Chondrocyte (in vitro differentiated cells): ENCODE measurements at places on chromosomes 3 and 15. TPM values are rescaled to one million over a fixed set of nuclear protein-coding genes. Genes with fewer than 3 reads are reported as not detected.

- no peak for DNase-seq
Observed at GRCh38 chr3:86913160-86913559, 77.8 kb downstream of the VGLL3 start.

GRCh38 chr3:123764647-123765046 lies 119.5 kb downstream of the MYLK start:
- DNase-seq, result no peak

The TTC14 gene
- 36.9 to 51.9 TPM (median 37.7 TPM) in 3 replicates for total RNA-seq

- no peak for DNase-seq
Observed at GRCh38 chr3:115019900-115020299, 127.2 kb downstream of the ZBTB20 start.

The ARPC4 gene
- 150 to 179 TPM (median 177 TPM) in 3 replicates for total RNA-seq

The WDR49 gene
- not detected in 3 replicates for total RNA-seq

DNA sequence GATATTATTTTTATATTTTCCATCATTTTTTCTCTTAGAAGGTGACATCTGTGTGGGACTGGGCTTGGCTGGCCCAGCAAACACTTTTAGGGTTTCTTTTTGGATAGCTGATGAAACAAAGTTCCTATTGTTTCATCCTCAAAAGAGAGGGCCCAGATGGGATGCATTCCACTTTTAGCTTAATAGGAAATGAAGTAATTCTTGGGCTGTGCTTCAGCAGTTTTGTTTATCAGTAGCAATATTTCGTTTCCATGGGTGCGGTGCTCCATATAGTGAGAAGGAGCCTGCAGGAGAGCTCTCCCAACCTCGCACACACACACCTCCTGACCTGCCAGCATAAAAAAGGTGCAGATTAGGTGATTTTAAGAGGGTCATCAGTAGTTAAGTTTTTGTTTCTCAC lies 147.5 kb downstream of the AKAP13 start:
- no peak for DNase-seq

DNA sequence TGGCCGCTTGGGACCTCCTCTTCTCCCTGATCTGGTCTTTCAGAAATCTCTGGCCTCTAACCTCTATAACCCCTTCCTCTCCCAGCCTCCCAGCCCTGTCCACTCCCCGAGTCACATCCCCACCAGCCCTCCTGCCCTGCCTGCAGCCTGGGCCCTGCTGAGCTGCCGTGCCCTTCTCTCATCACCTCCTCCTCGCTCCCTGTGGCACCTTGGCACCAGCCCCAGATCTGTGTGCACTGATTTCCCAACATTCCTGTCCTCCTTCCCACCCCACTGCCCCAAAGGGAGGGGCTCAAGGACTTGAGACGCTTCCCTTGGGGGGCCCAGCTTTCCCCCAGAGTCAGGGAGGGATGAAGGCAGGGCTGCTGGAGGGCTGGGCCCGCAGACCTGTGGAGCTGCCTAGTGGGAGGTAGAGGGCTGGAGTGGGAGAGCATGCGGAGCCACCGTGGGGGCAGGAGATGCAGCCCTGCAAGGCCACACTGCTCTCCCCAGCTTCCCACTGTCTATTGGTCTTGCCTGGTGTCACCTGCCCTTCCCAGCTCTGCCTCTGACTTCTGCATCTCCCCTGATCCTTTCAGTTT lies 42.7 kb downstream of the EXOG start:
- DNase-seq, result no peak

The FHIT gene
- total RNA-seq, result 2.5 to 3.8 TPM (median 3.4 TPM) in 3 replicates
